Left lung (tissue), 14 donors: ENCODE measurements at places on chromosomes 2 and 18. TPM values are rescaled to one million over a fixed set of nuclear protein-coding genes. Genes with fewer than 3 reads are reported as not detected.

The ABCB11 gene
- 0.16 TPM for polyA plus RNA-seq

The SLC16A14 gene
- polyA plus RNA-seq, result 8.5 TPM

The MBD5 gene
- 44.6 TPM for polyA plus RNA-seq

The DPY30 gene
- polyA plus RNA-seq, result 87.9 TPM

The LAMA1 gene
- polyA plus RNA-seq, result 14.7 TPM

The DSG2 gene
- 45.0 TPM for polyA plus RNA-seq

The KIF5C gene
- polyA plus RNA-seq, result 16.3 TPM

The FAM237A gene
- polyA plus RNA-seq, result not detected

GRCh38 chr2:142693171-142693950 is 184.1 kb upstream of the KYNU start:
- DNase-seq, result no peak

- DNase-seq, result no peak
These were observed 14.1 kb downstream of the IL1RN start for GRCh38 chr2:113141451-113141850.

DNA sequence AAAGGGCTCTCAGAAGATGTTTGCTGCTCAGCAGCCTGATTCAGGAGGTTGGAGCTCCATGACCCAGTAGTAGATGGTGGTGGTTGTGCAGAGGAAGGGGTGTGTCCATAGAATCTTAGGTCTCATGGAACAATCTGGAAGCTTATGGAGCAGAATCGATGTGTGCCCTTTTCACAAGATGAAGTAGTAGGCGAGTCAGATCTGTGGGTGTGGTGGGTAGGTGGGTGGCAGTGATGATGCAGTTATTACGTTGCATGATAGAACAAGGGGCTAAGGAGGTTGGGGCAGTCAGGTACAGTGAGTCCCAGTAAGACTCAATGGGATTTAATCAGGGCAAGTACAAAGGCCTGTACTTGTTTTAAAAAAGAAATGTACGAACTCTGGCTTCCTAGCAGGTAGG is 9.1 kb downstream of the TET3 start:
- DNase-seq, result no peak

DNA sequence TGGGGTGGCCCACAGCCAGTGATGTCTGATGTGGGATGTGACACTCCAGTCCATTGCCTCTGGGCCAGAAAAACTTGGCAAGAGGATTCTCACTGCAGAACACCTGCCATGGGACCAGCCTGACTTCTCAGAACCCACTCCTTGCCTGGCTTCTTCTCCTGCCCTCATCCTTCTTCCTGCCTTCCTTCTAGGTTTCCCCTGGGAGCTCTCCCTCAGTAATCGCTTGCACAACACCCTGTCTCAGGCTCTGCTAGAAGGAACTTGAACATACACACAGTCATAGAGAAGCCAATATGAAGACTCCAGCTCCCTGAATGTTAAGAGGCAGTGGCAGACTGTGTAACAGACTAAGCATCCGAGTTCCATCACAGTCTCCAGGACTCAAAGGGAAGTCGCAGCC is 4.3 kb upstream of the COL6A3 start:
- no peak for DNase-seq

- no peak for DNase-seq
These were observed 2.3 kb downstream of the FOSL2 start for GRCh38 chr2:28394997-28395333.

GRCh38 chr2:218618102-218618860 is 10.6 kb downstream of the PLCD4 start:
- no peak for DNase-seq

DNA sequence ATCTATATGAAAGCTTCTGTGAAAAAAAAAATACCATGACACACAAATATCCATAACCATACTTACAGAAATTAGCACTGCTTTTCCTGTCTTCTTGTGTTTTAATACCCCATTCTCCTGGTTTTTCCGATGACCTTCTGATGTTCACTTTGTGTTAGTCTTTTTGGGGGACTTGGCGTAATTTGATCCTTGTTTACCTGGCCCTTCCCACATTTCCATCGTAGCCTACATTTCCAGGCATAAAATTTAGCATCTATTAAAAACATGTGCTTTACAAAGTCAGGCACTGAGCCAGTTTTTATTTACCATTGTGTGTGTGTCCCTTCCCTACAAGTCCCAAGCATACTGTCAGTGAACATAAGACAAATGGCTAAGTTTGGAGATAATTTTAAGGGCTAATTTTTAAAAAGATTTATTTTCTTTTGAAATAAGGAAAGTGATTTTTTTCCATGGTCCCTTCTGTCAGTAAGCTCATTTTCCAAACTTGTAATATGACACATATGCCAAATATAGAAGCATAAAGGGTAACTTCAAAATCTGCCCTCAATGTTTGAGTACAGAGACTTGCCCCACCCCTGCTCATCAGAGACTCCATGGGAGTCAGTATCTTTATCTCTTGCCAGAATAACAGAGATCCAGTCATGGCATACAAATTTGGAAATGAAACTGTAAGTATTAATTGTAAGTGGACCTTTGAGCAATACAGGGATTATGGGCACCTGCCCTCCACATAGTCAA is 27.3 kb downstream of the SESTD1 start:
- no peak for DNase-seq

DNA sequence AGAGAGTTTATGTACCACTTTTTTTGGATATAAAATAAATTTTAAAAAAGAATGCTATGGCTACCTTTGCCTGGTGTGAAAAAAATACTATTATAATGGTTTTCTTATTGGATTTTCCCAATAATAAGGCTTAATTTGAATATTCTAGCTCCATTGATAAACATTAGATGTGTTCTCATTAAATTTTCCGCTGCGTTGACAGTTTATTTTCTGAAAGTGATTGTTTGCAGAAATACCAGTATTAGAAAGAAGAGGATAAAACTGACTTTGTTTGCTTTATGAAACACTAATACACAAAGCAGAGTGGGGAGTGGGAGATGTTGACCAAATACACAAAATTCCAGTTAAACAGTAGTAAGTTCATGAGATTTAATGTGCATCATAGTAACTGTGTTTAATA is 433.3 kb upstream of the TMEFF2 start:
- no peak for DNase-seq

DNA sequence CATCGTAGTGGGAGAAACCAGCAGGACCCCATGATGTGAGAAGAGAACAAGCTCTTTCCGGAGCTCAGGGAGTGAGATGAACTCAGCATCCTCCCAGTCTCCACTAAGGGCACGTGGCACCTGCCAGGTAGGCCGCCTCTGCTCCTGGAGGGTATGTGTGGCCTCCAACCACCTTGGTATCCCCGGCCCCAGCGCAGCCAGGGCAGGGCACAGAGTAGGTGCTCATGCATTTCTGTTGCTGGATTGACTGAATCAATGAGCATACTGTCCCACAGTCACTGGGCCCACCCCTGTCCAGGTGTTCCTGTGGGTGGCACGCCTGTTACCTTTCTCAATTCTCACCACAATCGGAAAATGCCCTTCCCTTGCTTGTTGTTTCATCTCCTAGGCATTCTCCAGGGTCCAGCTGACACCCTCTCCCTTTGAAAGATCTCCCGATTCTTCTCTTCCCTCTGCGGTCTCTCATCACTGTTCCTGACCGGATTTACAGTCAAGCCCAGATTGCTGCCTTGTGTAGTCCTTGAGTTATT is 138.5 kb upstream of the SMAD2 start:
- DNase-seq, result no peak

GRCh38 chr2:224525774-224526173 is 59.4 kb downstream of the CUL3 start:
- no peak for DNase-seq

DNA sequence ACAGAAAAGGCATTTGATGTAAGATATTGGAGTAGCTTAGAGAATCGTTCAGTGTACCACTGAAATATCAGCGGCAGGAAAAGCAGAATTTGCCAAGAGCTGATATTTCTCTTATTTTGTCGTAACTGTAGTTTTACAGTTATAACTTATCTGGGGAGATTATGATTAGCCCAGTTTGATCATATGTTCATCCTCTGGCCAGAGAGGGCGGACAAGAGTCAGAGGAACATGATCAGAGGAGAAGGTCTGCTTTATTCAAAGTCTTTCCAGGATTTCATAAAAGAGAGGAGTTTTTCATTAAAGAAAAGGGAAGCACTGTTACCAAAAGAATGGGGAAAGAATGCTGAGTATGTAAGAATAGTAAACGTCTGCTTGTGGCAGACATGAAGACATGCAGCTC is 1655.6 kb downstream of the DPP10 start:
- no peak for DNase-seq

- DNase-seq, result no peak
These were observed 318.2 kb downstream of the RND3 start for GRCh38 chr2:150169237-150169629.

- DNase-seq, result no peak
These were observed 528.7 kb upstream of the FANCL start for GRCh38 chr2:58769864-58770234.

- DNase-seq, result no peak
These were observed 53.3 kb downstream of the CCDC148 start for GRCh38 chr2:158403237-158403636.

DNA sequence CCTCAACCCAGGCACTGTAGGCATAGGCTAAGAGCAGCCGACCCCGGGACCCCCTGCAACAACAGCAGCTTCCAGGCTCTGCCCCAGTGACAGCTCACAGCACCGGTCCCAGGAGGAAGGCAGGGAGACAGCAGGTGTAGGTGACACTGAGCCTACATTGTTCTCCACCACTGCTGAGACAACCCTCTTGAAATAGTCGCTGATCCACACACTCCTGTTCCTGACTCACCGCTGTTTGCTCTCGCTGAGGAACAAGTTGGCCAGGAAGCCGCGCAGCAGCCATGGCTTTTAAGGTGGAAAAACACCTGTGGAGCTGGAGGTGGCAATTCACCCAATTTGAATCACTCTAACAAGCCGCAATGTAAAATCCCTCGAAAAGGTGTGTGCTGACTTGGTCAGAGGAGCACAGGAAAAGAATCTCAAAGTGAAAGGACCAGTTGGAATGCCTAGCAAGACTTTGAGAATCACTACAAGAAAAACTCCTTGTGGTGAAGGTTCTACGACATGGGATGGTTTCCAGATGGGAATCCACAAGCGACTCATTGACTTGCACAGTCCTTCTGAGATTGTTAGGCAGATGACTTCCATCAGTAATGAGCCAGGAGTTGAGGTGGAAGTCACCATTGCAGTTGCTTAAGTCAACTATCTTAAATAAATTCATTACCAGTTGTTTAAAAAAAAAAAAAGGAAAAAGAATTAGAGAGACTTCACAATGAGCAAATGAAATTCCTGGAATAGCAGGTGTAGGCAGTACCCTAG is 167.5 kb downstream of the ARL4C start:
- DNase-seq, result no peak

GRCh38 chr2:15886231-15886630 is 54.1 kb upstream of the MYCN start:
- DNase-seq, result no peak

- no peak for DNase-seq
These were observed 54.3 kb upstream of the SLC66A3 start for GRCh38 chr2:11100976-11101375.

GRCh38 chr2:157830696-157831570 is 45.2 kb downstream of the ACVR1 start:
- DNase-seq, result no peak
